ENCODE measurements at places on chromosomes 7 and 10.

GRCh38 chr7:66869660-66870450 lies 51.2 kb upstream of the TMEM248 start:
- DNase-seq = no peak

- no peak for DNase-seq
Measured at GRCh38 chr7:92292981-92293380, 47.2 kb downstream of the ANKIB1 start.

- DNase-seq = no peak
Measured at GRCh38 chr7:68248973-68249372, 1252.3 kb downstream of the TYW1 start.

- DNase-seq = no peak
Measured at GRCh38 chr10:80324086-80324485, 32.5 kb downstream of the DYDC1 start.

GRCh38 chr7:371119-371778 lies 81.3 kb downstream of the FOXL3 start:
- no peak for DNase-seq

GRCh38 chr7:37756797-37757551 lies 73.4 kb downstream of the GPR141 start:
- DNase-seq = no peak

DNA sequence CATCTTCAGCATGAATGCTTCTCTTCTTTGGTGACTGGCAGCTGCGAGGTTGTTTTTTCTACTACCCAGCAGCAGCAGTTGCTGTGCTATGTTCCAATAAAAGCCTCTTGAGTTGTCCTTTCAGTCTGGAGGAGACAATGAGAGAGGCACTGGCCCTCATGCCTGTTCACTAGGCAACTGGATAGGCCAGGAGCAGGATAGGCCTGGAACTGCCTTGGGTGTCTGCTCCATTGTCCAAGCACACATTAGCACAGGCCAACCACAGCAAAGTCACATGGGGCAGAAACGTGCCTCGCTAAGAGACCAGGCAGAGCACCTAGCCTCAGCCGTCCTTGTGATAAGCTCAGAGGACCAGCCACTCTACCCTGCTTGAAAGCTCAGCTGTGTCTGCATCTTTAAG lies 76.9 kb upstream of the PDCD4 start:
- no peak for DNase-seq

DNA sequence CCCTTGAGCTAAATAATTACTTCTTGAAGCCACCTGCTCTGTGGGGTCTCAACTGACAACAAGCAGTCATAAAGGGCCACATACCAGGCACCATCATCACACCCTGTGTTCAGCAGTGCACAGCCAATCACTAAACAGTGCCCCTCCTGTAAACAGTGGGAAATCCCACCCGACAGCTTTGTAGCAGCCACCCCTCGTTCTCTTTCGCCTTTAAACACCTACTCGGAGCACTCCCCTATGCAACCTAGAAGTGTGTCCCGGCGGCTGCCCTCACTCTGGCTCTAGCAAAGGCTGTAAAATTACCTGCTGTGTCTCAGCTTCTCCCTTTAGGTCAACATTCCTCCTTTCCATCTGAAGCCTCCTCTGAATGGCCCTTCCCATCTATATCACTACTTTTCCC lies 111.9 kb downstream of the TCERG1L start:
- DNase-seq = no peak

GRCh38 chr7:106365252-106366005 lies 80.6 kb upstream of the NAMPT start:
- DNase-seq = no peak

- DNase-seq = no peak
Measured at GRCh38 chr7:77258593-77258992, 59.0 kb upstream of the FGL2 start.
